Aorta (tissue), 5 donors: ENCODE measurements at places on chromosomes 3 and 15.
A peak's percentile ranks its signal among the peaks of the same experiment; 100 is the strongest.

- H3K36me3 ChIP-seq, result no peaks in the 10 kb centered on the region
- H3K4me1 ChIP-seq, result no peaks in the 10 kb centered on the region
- DNase-seq, result no peak
- H3K4me3 ChIP-seq, result no peak overlapping the region
- no peak overlapping the region for H3K27ac ChIP-seq
- H3K27me3 ChIP-seq, result no peaks in the 10 kb centered on the region
Measured at GRCh38 chr3:38283810-38284755, 2.0 kb downstream of the SLC22A14 start.

GRCh38 chr3:116912116-116912515 lies 202.5 kb downstream of the TUSC7 start:
- H3K27me3 ChIP-seq, result no peaks in the 10 kb centered on the region
- H3K27ac ChIP-seq, result no peak overlapping the region
- H3K36me3 ChIP-seq, result no peaks in the 10 kb centered on the region
- DNase-seq, result no peak
- H3K4me1 ChIP-seq, result no peaks in the 10 kb centered on the region
- no peak overlapping the region for H3K4me3 ChIP-seq

GRCh38 chr3:71600646-71601288 lies 17.2 kb upstream of the FOXP1 start:
- H3K27me3 ChIP-seq, result no peaks in the 10 kb centered on the region
- no peaks in the 10 kb centered on the region for H3K36me3 ChIP-seq
- H3K4me3 ChIP-seq, result no peak overlapping the region
- no peak for DNase-seq
- H3K4me1 ChIP-seq, result no peaks in the 10 kb centered on the region

- no peak for DNase-seq
- H3K4me3 ChIP-seq, result no peak overlapping the region
- H3K27me3 ChIP-seq, result no peaks in the 10 kb centered on the region
- no peaks in the 10 kb centered on the region for H3K4me1 ChIP-seq
Measured at GRCh38 chr15:33517944-33518343, 207.2 kb downstream of the RYR3 start.

DNA sequence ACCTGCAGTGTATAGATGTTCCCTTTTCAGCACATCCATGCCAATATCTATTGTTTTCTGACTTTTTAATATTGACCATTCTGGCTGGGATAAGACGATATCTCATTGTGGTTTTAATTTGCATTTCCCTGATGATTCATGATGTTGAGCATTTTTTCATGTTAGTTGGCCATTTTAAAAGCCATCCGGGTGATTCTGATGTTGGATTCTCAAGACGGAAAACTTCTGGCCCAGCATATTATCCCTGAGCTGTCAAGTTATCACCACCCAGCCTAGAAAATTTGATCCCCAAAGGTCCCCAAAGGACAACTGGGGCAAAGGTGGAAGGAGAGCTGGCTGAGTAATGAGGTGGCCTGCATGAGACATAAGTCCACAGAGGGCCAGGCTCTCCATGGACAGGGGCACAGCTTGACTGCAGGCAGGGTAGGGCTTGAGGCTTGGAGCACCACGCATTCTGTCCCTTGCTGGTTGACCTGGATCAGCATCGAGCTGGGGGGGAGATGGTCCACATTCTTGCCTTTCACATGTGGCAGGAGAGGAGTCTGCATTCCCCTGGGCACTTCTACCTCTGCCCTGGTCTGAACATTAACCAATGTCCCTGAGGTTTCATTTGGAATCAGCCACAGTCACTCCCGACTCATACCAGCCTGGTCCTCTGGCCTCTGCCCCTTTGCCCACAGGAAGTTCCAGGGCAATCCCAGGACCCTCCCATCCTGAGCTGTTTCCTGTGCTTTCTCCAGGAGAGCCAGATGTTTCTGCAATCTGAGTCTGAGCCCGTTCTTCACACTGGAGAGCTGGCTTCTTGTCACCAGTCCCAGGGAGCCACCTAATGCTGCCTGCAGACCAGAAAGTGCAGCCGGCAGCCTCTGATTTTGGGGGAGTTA lies 69.2 kb downstream of the ISG20 start:
- H3K4me3 ChIP-seq, result no peak overlapping the region
- DNase-seq, result no peak
- H3K4me1 ChIP-seq, result no peaks in the 10 kb centered on the region
- H3K27me3 ChIP-seq, result no peaks in the 10 kb centered on the region
- no peaks in the 10 kb centered on the region for H3K36me3 ChIP-seq

DNA sequence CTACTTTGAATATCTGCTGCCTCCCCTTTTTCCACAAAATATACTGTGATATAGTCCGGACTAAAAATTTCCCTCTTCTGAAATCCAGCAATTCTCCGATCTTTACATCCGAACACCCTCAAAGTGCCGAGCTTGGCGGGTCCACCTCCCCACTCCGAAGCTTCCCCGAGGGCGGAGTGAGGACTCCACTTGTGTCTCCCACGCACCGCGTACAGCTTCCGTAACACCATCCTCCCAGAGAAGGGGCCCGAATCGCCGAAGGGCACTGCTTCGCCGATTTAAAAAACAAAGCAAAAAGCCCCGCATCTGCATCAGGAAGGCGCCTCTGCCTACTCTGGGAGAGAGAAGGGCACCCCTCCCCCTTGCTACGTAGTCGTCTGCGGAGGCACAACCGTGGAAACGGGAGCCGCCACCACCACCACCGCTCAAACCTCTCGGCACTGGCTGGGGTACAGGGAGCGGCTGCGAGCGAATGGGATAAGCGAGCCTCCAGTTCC lies 551 bp downstream of the NCBP2 start:
- no peaks in the 10 kb centered on the region for H3K4me1 ChIP-seq
- peak; percentile 66 for DNase-seq
- peak overlapping the region; percentile 50 for H3K4me3 ChIP-seq
- H3K27me3 ChIP-seq, result no peaks in the 10 kb centered on the region

DNA sequence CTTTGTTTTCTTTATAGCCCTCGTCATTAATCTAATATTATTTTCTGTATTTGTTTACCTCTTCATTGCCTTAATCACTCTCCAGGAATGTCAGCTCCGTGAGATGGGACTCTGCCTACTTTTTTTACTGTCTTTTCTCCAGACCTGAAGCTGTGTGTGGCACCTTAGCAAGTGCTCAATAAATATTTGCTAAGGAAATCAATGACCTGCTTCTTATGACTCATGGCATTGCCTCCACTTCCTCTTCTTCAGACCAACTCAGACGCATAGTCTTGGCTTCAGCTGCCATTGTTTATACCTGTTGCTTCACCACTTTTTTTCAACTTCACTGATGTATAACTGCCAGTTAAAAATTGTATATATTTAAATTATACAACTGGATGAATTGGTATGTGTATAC lies 218.5 kb upstream of the CMC1 start:
- no peak overlapping the region for H3K4me3 ChIP-seq
- no peak overlapping the region for H3K27ac ChIP-seq
- no peak for DNase-seq
- H3K27me3 ChIP-seq, result no peaks in the 10 kb centered on the region
- H3K4me1 ChIP-seq, result no peaks in the 10 kb centered on the region
- no peaks in the 10 kb centered on the region for H3K36me3 ChIP-seq

GRCh38 chr3:8665407-8665896 lies 20.9 kb upstream of the SSUH2 start:
- no peaks in the 10 kb centered on the region for H3K27me3 ChIP-seq
- no peak for DNase-seq
- H3K27ac ChIP-seq, result no peak overlapping the region
- no peaks in the 10 kb centered on the region for H3K36me3 ChIP-seq

DNA sequence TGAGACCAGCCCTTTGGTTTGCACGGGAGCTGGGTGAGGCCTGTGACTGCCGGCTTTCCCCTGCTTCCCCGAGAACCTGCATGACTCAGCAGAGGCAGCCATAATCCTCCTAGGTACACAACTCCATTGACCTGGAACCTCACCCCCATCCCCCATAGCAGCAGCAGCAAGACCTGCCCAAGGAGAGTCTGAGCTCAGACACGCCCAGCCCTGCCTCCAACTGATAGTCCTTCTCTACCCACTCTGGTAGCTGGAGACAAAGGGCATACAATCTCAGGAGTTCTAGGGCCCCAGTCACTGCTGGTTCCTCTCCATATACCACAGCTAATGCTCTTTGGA lies 141.0 kb upstream of the ARHGEF26 start:
- no peaks in the 10 kb centered on the region for H3K36me3 ChIP-seq
- no peak overlapping the region for H3K4me3 ChIP-seq
- no peaks in the 10 kb centered on the region for H3K4me1 ChIP-seq
- DNase-seq, result no peak
